ENCODE measurements at places on chromosomes 1 and 21.

DNA sequence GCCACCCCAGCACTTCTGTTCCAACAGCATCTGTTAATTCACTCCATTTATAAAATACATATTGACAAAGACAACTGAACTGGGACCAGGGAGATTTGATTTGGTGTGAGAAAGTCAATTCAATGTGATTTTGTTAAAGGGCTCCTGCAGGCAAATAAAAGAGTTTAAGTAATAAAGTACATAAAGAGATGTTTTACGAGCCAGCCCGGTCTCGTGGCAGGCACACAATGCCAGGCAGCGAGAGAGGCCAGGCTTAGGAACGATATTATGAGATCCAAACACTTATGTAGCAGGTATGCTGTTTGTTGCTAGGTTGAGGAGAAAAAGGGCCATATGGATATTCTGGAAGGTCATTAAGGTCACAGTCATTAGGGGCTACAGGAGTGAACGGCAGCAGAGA is 227.1 kb downstream of the KCTD3 start:
- H3K27ac ChIP-seq, result no peak overlapping the region
- H3K27me3 ChIP-seq, result no peaks in the 10 kb centered on the region
- H3K4me1 ChIP-seq, result peaks cover 17% of the 10 kb centered on the region
- DNase-seq, result no peak
- H3K4me3 ChIP-seq, result no peak overlapping the region

- peaks cover 17% of the 10 kb centered on the region for H3K4me1 ChIP-seq
- no peak overlapping the region for H3K27ac ChIP-seq
- H3K36me3 ChIP-seq, result no peaks in the 10 kb centered on the region
- DNase-seq, result no peak
These were observed 95.0 kb downstream of the DENND1B start for GRCh38 chr1:197680311-197680710.

GRCh38 chr1:107954719-107955415 is 10.1 kb downstream of the VAV3 start:
- H3K4me1 ChIP-seq, result no peaks in the 10 kb centered on the region
- no peak overlapping the region for H3K4me3 ChIP-seq
- DNase-seq, result no peak
- H3K27ac ChIP-seq, result no peak overlapping the region
- no peaks in the 10 kb centered on the region for H3K36me3 ChIP-seq
- H3K27me3 ChIP-seq, result peaks cover 30% of the 10 kb centered on the region

- H3K36me3 ChIP-seq, result peaks cover 59% of the 10 kb centered on the region
- H3K4me1 ChIP-seq, result no peaks in the 10 kb centered on the region
- no peaks in the 10 kb centered on the region for H3K27me3 ChIP-seq
- no peak for DNase-seq
These were observed 42.0 kb downstream of the VPS26C start for GRCh38 chr21:37224861-37225839.

GRCh38 chr1:194078765-194079164 is 892.4 kb upstream of the B3GALT2 start:
- no peak for DNase-seq
- H3K4me1 ChIP-seq, result no peaks in the 10 kb centered on the region
- H3K27ac ChIP-seq, result no peak overlapping the region
- H3K4me3 ChIP-seq, result no peak overlapping the region

- no peak for DNase-seq
- H3K4me3 ChIP-seq, result no peak overlapping the region
- peaks cover 69% of the 10 kb centered on the region for H3K27me3 ChIP-seq
- H3K36me3 ChIP-seq, result no peaks in the 10 kb centered on the region
- no peak overlapping the region for H3K27ac ChIP-seq
- H3K4me1 ChIP-seq, result peaks cover 4% of the 10 kb centered on the region
These were observed 5.7 kb downstream of the SYT2 start for GRCh38 chr1:202704601-202705000.

GRCh38 chr1:70979881-70980280 is 67.7 kb downstream of the PTGER3 start:
- H3K4me1 ChIP-seq, result no peaks in the 10 kb centered on the region
- H3K27ac ChIP-seq, result no peak overlapping the region
- no peaks in the 10 kb centered on the region for H3K36me3 ChIP-seq
- DNase-seq, result no peak

- no peak for DNase-seq
- peaks cover 21% of the 10 kb centered on the region for H3K4me1 ChIP-seq
- H3K27me3 ChIP-seq, result no peaks in the 10 kb centered on the region
- no peak overlapping the region for H3K27ac ChIP-seq
- no peaks in the 10 kb centered on the region for H3K36me3 ChIP-seq
These were observed 288.7 kb upstream of the USP25 start for GRCh38 chr21:15441060-15441493.

DNA sequence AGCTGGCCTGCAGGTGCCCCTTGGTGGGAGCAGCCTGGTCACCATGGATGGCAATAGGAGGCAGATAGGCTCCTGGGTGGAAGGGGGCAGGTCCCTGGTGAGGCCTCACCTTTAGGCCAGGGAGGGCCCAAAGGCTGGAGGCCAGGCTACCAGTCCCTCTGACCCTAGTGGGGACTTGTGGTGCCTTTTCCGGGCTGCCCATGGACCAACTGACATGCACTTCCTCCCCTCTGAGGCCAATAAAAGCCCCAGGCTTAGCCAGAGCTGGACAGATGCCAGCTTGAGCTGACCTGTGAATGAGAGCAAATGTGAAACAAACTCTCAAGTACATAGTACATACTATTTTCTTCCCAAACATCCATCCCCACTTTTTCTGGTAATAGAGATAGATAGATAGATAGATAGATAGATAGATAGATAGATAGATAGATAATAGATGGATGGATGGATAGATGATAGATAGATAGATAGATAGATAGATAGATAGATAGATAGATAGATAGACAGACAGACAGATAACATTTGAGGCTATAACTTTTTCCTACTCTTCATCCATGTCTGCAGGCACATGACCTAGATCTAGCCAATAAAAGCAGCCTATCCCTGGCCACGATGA is 9.2 kb upstream of the CTTNBP2NL start:
- no peak overlapping the region for H3K4me3 ChIP-seq
- no peaks in the 10 kb centered on the region for H3K36me3 ChIP-seq
- H3K27ac ChIP-seq, result no peak overlapping the region
- DNase-seq, result no peak
- H3K4me1 ChIP-seq, result peaks cover 9% of the 10 kb centered on the region
- peaks cover 25% of the 10 kb centered on the region for H3K27me3 ChIP-seq

GRCh38 chr1:32817815-32818786 is 648 bp downstream of the S100PBP start:
- H3K27me3 ChIP-seq, result no peaks in the 10 kb centered on the region
- peaks cover 28% of the 10 kb centered on the region for H3K4me1 ChIP-seq
- H3K4me3 ChIP-seq, result peak overlapping the region; percentile 97

- no peak overlapping the region for H3K27ac ChIP-seq
- H3K27me3 ChIP-seq, result no peaks in the 10 kb centered on the region
- no peak overlapping the region for H3K4me3 ChIP-seq
- no peak for DNase-seq
- no peaks in the 10 kb centered on the region for H3K36me3 ChIP-seq
These were observed 41.5 kb downstream of the NKAIN1 start for GRCh38 chr1:31198150-31198549.

DNA sequence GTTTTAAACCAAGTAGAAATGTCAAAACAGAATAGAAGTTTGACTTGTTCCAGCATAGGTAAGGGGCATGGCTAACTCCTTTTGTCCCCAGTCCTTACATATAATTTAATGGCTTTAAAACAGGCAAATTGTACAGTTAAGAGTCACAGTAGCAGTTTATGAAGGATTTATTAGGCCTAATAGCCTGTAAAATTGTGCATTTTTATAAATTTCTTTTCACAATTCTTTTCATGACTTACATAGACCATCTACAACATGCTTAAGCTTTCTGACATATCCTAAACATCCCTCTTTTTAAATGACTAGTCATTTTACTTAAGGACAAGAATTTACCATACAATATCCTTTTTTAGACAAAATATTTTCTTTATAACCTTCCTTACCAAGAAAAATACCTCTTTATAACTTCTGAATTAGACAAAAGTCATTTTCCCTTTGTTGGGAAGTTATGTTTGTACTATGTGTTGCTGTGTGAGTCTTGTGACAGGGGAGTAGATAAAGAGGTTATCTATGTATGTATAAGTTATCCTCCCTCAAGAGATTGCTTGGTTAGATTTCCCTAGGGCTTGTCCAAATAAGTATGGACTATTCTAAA is 34.5 kb upstream of the SLC5A9 start:
- no peaks in the 10 kb centered on the region for H3K27me3 ChIP-seq
- H3K4me1 ChIP-seq, result no peaks in the 10 kb centered on the region
- H3K27ac ChIP-seq, result no peak overlapping the region
- H3K4me3 ChIP-seq, result no peak overlapping the region

DNA sequence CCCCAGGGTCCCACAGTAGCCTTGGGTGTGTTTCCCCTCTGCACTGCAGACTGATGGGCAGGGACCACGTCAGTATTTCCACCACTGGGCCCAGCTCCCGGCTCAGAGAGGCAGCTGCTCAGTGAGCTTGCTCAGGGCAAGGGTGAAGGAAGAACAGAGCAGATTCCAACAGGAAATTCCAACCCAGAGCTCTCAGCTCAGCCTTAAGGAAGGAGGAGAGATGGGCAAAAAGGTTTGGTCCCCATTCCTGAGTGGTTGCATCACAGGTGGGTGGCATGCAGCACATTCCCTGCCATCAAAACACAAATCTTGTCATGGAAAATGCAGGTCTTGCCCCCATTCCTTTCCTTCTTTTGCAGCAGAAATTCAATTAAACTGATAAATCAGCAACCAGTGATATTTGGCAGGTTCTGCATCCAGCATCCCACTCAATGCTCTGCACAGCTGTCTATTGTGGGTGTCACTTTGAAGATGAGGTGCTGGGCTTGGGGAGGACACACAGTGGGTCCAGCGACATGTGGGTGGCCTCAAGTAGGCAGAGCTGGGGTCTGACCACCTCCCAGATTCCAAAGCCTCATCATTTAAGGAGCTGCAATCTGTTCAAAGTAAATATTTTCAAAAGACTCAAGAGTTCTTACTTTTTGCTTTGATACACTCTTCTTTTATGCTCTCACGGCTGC is 315.4 kb downstream of the DSCAM start:
- no peaks in the 10 kb centered on the region for H3K36me3 ChIP-seq
- DNase-seq, result no peak
- no peaks in the 10 kb centered on the region for H3K27me3 ChIP-seq
- H3K4me1 ChIP-seq, result peaks cover 3% of the 10 kb centered on the region

- no peaks in the 10 kb centered on the region for H3K27me3 ChIP-seq
- H3K4me3 ChIP-seq, result peak overlapping the region; percentile 97
- H3K27ac ChIP-seq, result peak overlapping the region; percentile 97
- H3K36me3 ChIP-seq, result peaks cover 1% of the 10 kb centered on the region
- DNase-seq, result no peak
These were observed 33.3 kb downstream of the DNTTIP2 start for GRCh38 chr1:93845538-93846205.

- H3K4me1 ChIP-seq, result no peaks in the 10 kb centered on the region
- no peak overlapping the region for H3K27ac ChIP-seq
- no peaks in the 10 kb centered on the region for H3K36me3 ChIP-seq
- no peak overlapping the region for H3K4me3 ChIP-seq
- H3K27me3 ChIP-seq, result peaks cover 38% of the 10 kb centered on the region
These were observed 45.7 kb downstream of the ELK4 start for GRCh38 chr1:205585835-205586785.

DNA sequence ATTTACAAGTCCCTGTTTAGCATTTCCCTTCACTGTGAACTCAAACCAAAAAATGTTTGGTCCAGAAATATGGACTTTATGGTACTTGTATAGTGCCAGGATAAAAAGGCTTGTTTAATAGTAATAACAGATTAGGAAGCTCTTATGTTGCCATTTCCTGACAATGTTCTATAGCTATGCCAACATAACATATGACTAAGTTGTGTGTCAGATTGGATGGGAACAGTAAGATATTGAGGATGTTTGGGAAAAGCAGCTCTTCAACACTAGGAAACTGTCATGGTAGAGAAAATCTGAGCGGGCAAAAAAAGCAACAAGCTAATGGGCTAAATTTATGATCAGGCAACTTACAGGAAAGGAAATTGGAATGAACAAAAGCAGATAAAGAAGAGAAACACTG is 287.1 kb upstream of the ADGRL4 start:
- no peaks in the 10 kb centered on the region for H3K36me3 ChIP-seq
- H3K27me3 ChIP-seq, result no peaks in the 10 kb centered on the region
- H3K4me1 ChIP-seq, result no peaks in the 10 kb centered on the region
- no peak for DNase-seq

Data from progenitor cell of endocrine pancreas (in vitro differentiated cells).